ENCODE measurements at places on chromosomes 2 and 18.

GRCh38 chr18:40210696-40211095 lies 1744.3 kb upstream of the PIK3C3 start:
- no peak for DNase-seq

- DNase-seq, result no peak
Measured at GRCh38 chr18:45321520-45321919, 293.8 kb upstream of the SLC14A2 start.

GRCh38 chr2:231184319-231184718 lies 14.1 kb upstream of the ARMC9 start:
- no peak for DNase-seq

- no peak for DNase-seq
Measured at GRCh38 chr2:214294426-214294825, 116.4 kb upstream of the VWC2L start.

DNA sequence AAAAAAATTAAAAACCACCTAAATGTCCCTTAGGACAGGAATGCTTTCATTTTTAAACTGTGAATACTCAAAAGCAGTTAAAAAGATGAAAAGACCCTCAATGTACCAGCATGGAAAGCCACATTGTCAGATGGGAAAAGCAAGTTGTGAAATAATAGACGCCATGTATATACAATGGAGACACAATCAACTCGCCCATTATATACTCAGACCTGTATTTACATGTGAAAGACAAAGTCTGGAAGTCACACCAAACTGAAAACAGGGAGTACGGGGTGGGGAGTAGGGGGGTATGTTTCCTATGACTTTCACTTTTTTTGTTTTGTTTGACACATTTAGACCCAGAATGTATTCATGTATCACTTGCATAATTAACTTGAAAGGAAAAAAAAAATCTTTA lies 75.6 kb downstream of the CELF4 start:
- no peak for DNase-seq
